Activated CD4-positive, alpha-beta memory T cell treated with anti-CD3 and anti-CD28 coated beads, Interleukin-2, amount 10 ng/mL, durations not matched to agents 7 days and 5 days (primary cell): ENCODE measurements at places on chromosomes 6 and 20. TPM values are rescaled to one million over a fixed set of nuclear protein-coding genes. Genes with fewer than 3 reads are reported as not detected.

- no peaks in the 10 kb centered on the region for H3K4me1 ChIP-seq
- no peak overlapping the region for H3K4me3 ChIP-seq
- no peak overlapping the region for H3K27ac ChIP-seq
- H3K36me3 ChIP-seq = no peaks in the 10 kb centered on the region
- H3K27me3 ChIP-seq = no peaks in the 10 kb centered on the region
These were observed 523.6 kb upstream of the RNF217 start for GRCh38 chr6:124438546-124439065.

Gene BHLHE23
- not detected for total RNA-seq

- no peak for DNase-seq
- H3K4me1 ChIP-seq = no peaks in the 10 kb centered on the region
- H3K27me3 ChIP-seq = no peaks in the 10 kb centered on the region
- H3K4me3 ChIP-seq = no peak overlapping the region
- H3K27ac ChIP-seq = no peak overlapping the region
These were observed 217.7 kb downstream of the ADGRB3 start for GRCh38 chr6:68852791-68853190.

DNA sequence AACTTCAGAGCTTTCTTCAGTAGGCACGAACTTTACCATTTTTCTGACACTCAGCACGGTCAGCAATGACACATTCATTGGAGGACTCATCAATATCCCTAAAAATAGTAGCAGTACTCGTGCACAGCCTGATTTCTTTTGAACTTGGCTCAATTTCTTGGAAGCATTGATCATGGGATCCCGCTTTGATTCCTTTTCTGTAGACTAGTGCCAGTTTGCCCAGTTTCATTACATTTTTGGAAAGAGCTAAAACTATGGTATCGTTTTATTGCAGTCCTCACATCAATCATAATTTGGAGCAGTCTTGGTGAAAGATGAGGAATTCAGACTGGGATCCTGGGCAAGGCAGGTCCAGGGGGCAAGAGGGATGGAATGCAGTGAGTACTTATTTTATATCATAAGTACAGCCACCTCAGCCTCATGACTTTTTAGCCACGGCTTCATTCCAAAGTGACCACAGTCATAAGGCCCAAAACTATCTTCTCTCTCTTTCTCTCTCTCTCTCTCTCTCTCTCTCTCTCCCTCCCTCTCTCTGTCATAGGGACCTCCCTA is 170.9 kb upstream of the AKAP12 start:
- H3K27ac ChIP-seq = no peak overlapping the region
- no peak overlapping the region for H3K4me3 ChIP-seq
- peaks cover 41% of the 10 kb centered on the region for H3K36me3 ChIP-seq
- DNase-seq = no peak
- H3K27me3 ChIP-seq = no peaks in the 10 kb centered on the region
